ENCODE measurements at places on chromosomes 4 and X. TPM values are rescaled to one million over a fixed set of nuclear protein-coding genes. Genes with fewer than 3 reads are reported as not detected.
A peak's percentile ranks its signal among the peaks of the same experiment; 100 is the strongest.

Gene DGAT2L6
- not detected for total RNA-seq

Gene TAF7L
- not detected for total RNA-seq

Gene GLRA2
- 0.49 TPM for total RNA-seq

DNA sequence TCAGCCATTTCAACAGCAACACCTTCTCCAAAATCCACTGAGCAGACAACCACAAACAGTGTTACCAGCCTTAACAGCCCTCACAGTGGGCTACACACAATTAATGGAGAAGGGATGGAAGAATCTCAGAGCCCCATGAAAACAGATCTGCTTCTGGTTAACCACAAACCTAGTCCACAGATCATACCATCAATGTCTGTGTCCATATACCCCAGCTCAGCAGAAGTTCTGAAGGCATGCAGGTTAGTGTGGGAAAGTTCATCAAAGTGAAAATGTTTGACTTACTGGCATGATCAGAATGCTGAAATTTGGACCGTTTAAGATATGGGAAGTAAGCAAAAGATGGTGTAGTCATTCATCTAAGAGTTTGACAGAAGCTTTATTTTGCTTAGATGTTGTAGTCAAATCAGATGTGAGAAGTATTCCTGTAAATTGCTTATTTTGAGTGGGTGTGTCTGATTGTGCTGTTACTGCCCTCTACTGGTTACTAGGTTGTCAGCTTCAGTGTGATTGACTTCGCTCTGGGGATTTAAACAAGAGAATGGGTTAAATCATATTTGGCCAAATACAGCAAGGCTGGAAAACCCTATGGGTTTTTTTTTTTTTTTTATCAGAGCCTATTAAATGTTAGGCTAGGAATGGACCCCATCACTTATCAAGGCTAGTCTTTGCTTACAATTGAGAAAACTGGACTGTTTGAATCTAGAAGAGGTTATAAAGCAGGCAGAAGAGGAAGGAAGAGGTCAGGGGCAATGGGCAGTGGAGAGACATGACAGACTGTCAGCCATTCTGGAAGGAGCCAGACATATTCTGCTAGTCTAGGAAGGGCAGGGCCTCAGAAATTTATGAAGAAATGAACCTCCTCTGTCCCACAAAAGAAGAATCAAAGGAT is 130.3 kb downstream of the DIPK2B start:
- peak; percentile 41 for DNase-seq

DNA sequence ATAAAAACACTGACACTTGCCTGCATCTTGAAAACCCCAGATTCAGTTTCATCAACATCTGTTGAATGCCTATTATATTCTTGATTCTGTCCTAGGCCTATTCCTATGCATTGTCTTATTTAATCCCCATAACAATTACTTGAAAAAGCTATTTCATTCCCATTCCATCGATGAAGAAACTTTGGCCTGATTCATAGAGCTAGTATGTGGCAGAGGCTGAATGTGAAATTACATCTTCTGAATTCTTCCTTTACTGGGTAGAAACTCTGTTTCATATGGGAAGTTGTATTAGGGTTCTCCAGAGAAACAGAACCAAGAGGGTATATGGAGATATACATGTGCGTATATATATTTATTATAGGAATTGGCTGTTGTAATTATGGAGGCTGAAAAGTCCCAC is 35.0 kb upstream of the SLC4A4 start:
- DNase-seq: no peak

- no peak for DNase-seq
Observed at GRCh38 chrX:40514376-40514775, 66.4 kb upstream of the ATP6AP2 start.

DNA sequence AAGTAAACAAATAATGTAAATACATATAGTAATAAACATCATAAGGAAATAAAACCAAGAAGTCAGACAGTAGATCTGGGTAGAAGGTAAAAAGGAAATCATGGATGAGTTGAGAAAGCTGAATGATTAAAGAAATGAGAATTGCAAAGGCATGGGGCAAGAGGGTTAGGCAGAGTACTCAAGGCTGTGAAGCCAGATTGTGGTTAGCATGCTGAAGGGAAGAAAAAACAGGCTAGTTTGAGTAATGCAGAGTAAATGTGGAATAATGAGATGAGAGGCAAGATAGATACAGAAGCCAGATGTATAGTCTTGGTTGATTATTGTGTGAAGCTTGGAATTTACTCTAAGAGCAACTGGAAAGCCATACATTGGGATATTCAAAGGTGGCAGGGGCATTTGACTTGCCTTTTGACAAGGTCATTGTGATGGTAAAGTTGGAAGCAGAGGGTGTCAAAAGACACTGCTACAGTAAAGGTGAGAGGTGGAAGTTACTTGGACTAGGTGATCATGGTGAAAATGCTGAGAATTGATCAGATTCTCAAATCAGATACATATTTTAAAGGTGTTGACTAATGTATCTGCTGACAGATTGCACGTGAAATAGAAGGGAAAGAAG is 307.0 kb downstream of the FSTL5 start:
- no peak for DNase-seq

- DNase-seq: no peak
Observed at GRCh38 chrX:38268011-38268410, 47.3 kb upstream of the SRPX start.

- DNase-seq: no peak
Observed at GRCh38 chr4:167359711-167360110, 125.4 kb upstream of the SPOCK3 start.
